ENCODE measurements at places on chromosomes 16 and 17.

DNA sequence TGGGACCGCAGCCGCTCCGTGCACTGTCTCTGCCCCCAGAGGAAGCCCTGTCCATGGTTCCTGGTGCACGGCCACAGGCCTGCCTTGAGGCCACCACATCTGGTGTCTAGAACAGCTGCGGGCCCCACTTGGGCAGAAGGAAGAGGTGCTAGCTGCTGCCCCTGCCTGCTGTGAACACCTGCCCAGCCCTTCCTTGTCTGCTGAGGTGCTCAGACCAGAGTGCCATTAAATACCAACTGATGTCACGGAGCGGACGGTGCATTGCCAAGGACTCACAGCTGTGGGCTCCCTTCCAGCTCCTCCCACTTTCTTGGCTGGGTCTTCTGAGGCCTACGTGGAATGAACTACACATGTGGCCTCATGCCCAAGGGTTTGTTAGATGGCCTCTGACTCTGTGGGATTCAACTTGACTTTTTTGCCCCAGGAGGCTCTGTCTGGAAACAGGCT lies 146.1 kb downstream of the RAB11FIP4 start:
- DNase-seq = peak; percentile 64

DNA sequence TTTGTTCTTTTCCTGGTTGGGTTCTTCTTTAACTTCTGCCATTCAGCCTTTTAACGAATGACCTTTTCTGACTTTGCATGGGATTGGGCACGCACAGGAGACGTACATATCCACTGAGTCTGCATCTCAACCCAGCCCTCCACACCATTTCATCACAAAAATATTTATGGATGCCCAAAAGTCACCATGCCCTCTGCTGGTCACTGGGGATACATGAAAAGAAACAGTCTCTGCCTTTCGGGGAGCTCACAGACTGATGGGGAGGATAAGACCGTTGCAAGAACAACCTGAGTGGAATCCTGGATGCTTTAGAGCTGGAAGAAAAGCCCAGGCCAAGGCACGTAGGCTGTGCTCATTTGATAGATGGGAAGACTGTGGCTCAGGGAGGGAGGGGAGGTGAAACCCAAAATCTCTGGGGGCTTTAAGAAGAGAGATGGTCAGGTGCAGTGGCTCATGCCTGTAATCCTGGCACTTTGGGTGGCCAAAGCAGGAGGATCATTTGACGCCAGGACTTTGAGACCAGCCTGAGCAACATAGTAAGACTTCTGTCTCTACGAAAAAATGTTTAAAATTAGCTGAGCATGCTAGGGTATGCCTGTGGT lies 7.9 kb upstream of the MT2A start:
- no peak for DNase-seq

GRCh38 chr16:89094252-89094879 lies 714 bp downstream of the ACSF3 start:
- DNase-seq = no peak

- DNase-seq = no peak
Observed at GRCh38 chr17:65542610-65543009, 18.8 kb downstream of the AXIN2 start.

DNA sequence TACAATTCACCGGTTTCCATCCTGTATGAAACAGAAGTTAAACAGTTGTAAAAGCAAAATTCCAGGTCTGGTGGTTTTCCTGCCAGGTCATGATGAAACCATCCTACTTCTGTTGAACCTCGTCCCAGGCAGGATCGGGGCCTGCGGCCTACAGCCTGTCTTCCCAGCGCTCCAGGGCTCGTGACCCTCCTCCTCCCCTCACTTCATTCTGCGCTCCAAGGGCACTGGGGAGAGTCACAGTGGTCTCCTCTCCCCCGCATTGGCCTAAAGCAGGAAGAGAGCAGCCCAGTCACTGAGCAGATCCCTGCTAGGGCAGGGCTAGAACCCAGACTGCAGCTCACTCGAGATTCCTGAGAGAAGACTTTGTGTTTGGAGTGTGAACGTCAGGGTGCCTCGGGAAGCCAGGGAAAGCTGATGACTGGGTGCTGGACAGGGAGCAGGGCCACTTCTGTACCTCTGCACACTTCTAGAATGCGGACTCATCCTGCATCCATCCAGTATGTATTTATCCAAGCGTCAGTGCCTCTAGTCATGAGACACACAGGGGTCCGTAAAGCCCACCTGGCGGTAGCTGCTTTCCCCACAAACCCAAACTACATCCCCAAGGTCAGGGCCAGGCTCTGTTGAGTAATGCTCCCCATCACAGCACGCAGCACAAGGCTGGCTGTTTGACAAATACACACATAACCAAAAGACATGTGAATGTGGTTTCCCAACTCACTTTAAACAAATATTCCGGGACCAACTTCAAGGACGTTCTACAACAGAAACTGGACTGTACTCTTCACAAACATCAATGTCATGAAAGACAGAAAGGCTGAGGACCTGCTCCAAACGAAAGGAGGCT lies 1.7 kb upstream of the ITGAE start:
- DNase-seq = no peak

- DNase-seq = peak; percentile 100
Observed at GRCh38 chr16:11915644-11916523, at the start of gene GSPT1. GSPT1 (minus strand) TSS chr16:11915956; CDS start chr16:11915720, 236 bp downstream.

- no peak for DNase-seq
Observed at GRCh38 chr17:80904036-80904753, 87.4 kb upstream of the CHMP6 start.

DNA sequence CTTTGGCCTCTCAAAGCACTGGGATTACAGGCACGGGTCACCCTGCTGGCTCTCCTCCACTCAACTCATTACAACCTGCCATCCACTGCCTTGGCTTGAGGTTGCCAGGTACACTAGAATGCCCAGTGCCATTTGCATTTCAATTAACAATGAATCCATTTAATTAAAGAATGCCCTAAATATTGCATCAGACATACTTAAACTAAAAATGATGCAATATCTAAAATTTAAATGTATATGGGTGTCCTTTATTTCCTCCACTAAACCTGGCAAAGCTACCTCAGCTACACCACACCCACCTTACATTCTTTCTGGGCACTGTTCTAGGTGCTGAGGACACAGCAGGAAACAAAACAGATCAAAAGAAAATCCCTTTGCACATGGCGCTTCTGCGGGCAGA lies 382.2 kb upstream of the ZFHX3 start:
- no peak for DNase-seq

- no peak for DNase-seq
Observed at GRCh38 chr16:9013508-9013864, 49.8 kb upstream of the USP7 start.

GRCh38 chr17:5892921-5893675 lies 177.1 kb upstream of the WSCD1 start:
- DNase-seq = no peak

GRCh38 chr16:69186642-69187445 lies at the start of gene SNTB2:
SNTB2 (plus strand) TSS chr16:69187164; CDS start chr16:69187167, 3 bp downstream.
- DNase-seq = peak; percentile 92

- DNase-seq = no peak
Observed at GRCh38 chr17:64183815-64184214, 53.9 kb upstream of the ERN1 start.

GRCh38 chr17:77734371-77735080 lies 224.0 kb upstream of the TNRC6C start:
- DNase-seq = no peak

All from GM06990 (cell line).